Nephron progenitor cell (in vitro differentiated cells): ENCODE measurements at places on chromosomes 7 and 10.

DNA sequence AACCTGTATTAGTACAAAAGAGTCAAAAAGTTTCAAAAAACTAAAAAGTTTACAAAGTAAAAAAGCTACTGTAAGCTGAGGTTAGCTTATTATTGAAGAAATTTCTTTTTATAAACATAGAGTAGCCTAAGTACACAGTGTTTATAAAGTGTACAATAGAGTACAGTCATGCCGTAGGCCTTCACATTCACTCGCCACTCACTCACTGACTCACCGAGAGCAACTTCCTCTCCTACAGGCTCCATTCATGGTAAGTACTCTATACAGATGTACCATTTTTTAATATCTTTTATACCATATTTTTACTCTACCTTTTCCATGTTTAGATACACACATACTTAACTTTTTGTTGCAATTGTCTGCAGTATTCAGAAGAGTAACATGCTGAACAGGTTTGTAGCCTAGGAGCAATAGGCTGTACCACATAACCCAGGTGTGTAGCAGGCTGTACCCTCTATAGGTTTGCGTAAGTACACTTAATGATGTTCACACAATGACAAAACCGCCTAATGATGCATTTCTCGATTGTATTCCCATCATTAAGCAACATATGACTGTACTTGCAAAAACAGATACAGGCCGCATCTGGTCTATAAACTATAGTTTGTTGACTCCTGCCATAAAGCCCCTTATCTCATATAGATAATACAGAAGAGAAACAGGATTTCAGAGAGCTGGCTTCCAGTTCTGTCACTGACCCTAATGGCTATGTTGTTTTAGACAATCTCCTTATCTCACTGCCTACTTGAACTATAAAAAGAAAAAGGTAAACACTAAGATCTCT is 438.8 kb downstream of the HTR7 start:
- no peak for DNase-seq

DNA sequence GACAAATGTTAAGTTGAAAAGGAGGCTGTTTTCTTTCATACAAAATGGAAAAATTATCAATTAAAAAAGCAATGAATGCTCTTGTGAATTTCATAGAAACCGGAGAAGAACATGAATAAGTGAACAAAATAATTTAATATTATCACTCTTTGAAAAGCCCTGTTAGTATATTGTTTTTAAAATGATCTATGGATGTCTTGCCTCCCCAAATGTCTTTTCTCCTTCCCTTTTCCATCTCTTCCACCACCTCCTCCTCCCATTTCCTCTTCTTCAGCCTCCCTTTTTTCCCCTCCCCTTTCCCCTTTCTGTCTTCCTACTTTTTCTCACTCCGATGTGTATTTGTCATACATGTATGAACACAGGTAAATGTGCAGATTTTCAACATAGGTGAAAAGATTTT is 234.7 kb downstream of the MALRD1 start:
- DNase-seq = no peak

DNA sequence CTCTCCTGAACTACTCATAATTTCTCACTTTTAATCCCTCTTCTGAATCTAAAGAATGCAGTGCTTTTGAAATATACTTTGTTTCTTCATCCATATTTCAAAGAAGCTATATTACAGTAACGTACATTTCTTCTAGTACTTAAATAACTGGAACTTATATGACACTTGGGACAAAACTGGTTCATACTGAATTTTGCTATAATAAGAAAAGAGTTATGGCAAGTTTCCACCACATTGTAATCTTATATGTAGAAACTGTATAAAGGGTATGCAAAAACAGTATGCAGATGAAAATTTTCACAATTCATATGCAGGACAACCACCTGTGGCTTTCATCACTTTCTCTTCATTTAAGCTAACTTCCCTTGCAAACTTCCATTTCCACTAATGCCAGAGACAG is 785.7 kb downstream of the CNTNAP2 start:
- DNase-seq = no peak

DNA sequence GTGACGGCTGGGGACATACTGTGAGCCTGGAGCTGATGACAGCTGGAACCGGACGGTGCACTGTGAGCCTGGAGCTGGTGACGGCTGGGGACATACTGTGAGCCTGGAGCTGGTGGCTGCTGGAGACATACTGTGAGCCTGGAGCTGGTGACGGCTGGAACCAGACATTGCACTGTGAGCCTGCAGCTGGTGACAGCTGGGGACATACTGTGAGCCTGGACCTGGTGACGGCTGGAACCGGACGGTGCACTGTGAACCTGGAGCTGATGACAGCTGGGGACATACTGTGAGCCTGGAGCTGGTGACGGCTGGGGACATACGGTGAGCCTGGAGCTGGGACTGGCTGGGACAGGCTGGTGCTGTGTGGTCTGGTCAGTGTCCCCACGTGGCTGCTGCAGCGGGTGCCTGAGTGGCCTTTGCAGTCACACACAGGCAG is 47.9 kb downstream of the PTPRN2 start:
- DNase-seq = no peak

GRCh38 chr7:41709621-41710020 is 6.7 kb upstream of the INHBA start:
- no peak for DNase-seq

GRCh38 chr10:18665815-18666558 is 6.8 kb downstream of the ARL5B start:
- no peak for DNase-seq

DNA sequence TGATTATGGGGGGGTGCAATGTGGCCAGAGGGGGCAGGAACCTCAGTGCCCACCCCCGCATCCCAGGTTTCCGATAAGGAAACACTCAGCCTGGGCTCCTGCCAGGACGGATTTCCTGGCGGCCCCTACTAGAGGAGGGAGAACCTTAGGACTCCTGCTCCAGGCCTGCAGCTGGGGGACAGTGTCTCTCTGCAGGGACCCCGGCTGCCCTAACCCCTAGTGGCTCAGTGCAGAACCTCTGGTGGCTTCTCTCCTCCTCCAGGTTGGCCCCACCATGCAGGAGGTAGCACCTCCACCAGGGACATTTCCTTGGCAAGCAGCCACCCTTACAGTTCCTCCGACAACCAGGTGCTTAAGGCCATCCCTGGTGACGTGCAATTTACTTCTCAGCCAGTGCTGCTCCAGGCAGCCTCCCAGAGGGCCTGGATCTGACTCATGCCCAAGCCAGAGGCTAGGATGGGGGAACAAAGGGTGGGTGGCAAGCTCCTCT is 31.9 kb downstream of the SH2B2 start:
- DNase-seq = no peak

GRCh38 chr7:114842551-114843065 is 79.3 kb upstream of the MDFIC start:
- no peak for DNase-seq

DNA sequence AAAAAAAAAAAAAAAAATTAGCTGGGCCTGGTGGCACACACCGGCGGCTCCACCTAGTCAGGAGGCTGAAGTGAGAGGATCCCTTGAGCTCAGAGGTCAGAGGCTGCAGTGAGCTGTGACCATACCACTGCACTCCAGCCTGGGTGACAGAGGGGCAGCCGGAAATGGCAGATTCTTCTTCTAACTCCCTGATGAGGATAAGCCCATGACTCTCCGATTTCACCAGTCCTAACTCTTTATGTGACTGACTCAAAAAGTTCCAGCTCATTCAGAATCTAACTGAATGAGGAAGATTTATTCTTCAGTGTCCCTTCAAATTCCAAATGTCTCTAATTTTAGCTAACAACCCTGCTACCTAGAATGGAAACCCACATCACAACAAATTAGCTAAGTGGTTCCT is 4.2 kb downstream of the C10orf67 start:
- no peak for DNase-seq

- DNase-seq = no peak
These were observed 23.4 kb upstream of the LIPA start for GRCh38 chr10:89274928-89275327.
